Fibroblast of upper back skin (primary cell): ENCODE measurements at places on chromosomes 7 and 10.

- no peak for DNase-seq
Observed at GRCh38 chr10:104658067-104658466, 17.0 kb downstream of the SORCS3 start.

GRCh38 chr7:28983396-28984190 is 25.5 kb upstream of the TRIL start:
- no peak for DNase-seq

GRCh38 chr7:158558816-158559215 is 28.8 kb downstream of the PTPRN2 start:
- DNase-seq: no peak

- DNase-seq: no peak
Observed at GRCh38 chr7:71780282-71780681, 631.9 kb downstream of the CALN1 start.

DNA sequence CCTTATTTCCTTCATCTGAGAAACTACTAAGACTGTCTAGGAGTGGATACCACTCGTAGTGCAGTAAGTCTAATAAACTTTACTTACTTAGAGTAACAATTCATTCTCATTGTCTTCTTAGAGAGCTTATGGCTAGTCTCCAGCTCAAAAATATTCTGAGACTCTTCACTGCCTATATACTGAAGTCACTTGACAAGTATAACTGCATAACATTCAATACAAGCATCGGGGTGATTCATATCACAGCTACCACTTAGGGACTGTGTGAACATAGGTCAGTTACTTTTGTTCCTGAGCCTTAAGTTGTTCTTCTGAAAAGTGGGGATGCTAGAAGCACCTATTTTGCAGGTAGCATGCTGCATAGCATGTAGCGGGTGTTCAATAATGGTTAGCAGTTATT is 111.0 kb downstream of the HTR7 start:
- DNase-seq: no peak

- DNase-seq: peak; percentile 79
Observed at GRCh38 chr7:158740013-158740656, 35.5 kb upstream of the NCAPG2 start.

DNA sequence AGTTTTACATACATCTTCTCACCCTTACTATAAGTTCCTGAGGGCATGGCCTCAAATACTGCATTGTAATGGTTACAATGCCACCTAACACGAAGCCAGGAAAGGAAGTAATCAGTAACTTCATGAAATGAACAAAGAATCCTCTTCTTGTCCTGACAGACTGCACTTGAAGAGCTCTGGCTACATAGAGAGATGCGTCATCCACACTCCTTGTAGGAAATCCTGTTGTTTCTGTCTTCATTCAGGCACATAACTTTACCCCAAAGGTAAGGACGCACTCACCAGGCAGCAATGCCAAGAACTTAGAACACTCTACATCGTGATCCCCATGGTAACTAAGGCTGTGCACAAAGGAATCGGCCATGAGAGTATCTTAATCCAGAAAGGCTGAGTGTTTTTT is 80.3 kb upstream of the ARID5B start:
- DNase-seq: peak; percentile 17

DNA sequence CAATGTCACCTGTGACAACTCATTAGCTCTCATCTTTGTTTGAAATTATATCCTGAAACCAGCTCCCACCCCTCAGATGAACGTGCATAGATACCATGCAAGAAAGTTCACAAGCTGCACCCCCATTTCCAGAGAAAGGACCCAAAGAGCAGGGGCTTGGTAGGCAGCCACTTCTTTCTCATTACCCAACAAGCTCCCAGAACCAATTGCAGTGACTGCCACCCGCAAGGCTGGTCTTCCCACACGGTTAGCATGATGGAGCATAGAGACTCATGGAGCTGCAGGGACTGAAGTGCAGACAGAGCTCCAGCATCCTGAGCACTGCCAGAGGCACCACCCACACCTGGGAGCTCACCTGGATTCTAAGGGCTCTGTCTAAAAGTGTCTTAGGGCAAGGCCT is 28.5 kb downstream of the FRMPD2 start:
- DNase-seq: no peak

GRCh38 chr10:86708783-86709380 is 40.6 kb downstream of the LDB3 start:
- no peak for DNase-seq

DNA sequence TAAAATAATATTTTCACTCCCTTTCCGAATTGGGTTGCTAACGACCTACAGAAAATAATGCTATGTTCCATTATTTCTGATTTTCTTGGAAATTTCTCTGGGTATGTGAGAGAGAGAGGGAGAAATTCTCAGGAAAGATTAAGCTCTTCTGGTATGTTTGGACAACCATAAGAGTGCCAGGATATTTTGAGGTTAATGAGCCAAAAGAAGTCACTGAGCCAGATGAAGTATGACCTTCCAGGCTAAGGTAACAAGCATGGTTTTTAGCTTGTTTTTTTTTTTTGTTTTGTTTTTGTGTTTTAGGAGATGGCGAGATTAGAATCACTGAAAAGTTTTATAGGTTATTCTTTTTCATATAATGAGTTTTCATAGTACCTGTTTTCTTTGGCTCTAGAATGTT is 171.0 kb upstream of the FOXP2 start:
- DNase-seq: no peak

DNA sequence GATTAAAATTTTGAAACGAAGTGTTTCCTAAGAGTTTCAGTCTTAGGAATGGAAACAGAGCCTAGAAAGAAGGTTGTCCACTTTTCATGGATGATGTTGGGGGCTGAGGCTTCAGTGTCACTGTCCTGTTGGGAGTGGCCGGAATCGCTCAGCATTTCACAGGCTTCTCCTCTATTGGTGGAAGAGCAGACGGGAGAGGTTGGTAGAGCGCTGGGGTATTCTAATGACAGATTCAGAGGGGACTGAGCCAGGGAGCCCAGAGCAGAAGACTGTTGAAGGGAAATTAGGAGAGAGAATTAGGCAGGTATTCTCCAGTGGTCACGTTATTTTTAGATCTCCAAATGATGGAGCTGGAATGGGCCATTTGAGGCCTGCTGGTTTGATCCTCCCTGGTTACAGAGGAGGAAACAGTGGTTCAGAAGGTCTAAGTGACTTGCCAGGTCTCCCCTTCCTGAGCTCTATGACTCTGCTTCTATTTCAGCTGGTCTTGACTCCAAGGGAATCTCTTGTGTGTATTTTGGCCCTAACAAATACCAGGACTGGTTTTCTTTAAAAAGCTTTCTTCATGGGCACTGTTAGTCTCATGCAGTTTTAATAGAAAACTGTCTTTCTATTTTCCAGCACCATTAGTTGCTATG is 35.7 kb upstream of the EEPD1 start:
- no peak for DNase-seq

- DNase-seq: no peak
Observed at GRCh38 chr10:50538555-50539398, 85.0 kb downstream of the SGMS1 start.

GRCh38 chr7:149869867-149870266 is 3.9 kb upstream of the ATP6V0E2 start:
- no peak for DNase-seq

DNA sequence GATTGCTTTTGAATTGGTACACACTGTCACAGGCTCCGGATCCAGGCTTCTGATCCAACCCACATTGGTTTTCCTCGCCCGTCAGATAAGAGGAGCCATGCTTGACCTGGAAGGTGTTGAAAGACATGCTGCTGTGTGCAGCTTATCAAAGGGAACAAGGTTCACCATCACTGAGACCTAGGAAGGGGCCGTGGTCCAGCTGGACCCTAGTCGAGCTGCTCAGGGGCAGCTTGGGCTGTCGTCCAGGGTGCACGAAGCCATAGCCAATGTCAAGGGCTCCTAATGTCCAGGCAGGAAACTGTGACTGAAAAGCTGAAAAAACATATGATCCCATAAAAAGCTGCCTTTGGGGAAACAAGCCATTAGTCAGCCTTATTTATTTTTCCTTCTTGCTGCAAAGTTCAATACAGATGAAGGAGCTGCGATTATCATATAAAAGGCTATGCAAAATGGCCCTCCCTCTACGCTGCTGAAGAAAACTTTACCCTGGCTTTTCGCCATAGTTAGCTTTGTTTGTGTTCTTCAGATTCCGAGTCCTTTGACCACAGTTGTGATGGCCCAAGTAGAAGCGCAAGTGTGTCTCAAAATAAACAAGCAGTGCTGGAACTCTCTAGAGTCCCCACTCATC is 118.0 kb downstream of the CREB5 start:
- DNase-seq: no peak

DNA sequence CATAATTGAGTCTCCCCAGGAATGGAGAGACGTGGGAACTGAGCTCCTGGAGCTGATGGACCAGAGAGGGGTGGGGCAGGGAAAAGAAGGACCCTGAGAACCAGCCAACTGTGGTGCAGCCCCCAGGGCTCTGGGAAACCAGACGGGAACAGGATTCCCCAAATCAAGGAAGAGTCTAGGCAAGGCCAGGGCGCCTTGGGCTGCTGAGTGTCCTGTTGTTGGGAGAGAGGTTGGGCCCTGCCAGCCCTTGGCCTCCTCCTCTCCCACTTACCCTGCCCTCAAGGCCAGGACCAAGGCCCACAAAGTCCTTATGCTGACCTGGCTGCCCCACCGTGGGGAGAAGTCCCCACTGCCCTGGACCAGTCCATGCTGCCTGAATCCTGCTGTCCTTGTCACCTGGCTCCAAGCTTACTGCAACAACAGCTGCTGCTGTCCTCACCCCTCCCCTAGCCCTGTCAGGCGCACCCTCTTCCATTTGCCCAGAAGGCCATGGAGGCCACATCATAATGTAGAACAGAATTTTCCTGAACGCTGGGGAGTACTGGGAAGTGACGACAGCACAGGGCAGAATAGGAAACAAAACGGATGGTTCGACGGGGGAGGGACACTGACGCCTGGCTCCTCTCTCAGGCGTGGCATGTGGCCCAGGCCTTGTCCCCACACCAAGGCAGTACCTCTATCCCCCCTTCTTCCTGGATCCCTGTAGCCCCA is 132.9 kb upstream of the ZMIZ1 start:
- no peak for DNase-seq

DNA sequence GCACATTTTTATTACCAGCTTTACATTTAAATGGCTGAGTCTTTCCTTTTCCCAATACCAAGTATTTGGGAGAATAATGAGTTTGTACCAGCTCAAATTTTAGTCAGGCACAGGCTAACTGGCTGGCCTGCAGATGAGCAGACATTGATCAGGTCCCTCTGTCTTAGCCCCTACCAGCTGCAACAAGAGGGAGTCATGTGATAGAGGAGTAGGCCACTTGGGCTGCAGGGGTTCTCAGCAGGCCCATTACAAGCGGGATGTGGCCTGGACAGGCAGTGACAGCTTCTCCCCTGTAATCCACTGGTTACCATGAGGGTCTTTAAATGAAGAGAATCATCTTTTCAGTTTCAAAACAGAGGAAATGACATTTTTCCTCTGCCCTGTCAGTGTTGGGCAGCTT is 283.6 kb downstream of the SUGCT start:
- DNase-seq: no peak
